Fibroblast of the aortic adventitia (primary cell): ENCODE measurements at places on chromosomes 5 and 9. TPM values are rescaled to one million over a fixed set of nuclear protein-coding genes. Genes with fewer than 3 reads are reported as not detected.

Gene ELAVL2
- 0.81 and 0.98 TPM in 2 replicates for total RNA-seq

GRCh38 chr5:76180814-76181805 lies 97.9 kb downstream of the SV2C start:
- no peak for DNase-seq

GRCh38 chr5:67206929-67207328 lies 10.3 kb upstream of the CD180 start:
- DNase-seq: peak; percentile 62

GRCh38 chr5:72377910-72378638 lies 57.9 kb downstream of the PTCD2 start:
- peak; percentile 81 for DNase-seq

DNA sequence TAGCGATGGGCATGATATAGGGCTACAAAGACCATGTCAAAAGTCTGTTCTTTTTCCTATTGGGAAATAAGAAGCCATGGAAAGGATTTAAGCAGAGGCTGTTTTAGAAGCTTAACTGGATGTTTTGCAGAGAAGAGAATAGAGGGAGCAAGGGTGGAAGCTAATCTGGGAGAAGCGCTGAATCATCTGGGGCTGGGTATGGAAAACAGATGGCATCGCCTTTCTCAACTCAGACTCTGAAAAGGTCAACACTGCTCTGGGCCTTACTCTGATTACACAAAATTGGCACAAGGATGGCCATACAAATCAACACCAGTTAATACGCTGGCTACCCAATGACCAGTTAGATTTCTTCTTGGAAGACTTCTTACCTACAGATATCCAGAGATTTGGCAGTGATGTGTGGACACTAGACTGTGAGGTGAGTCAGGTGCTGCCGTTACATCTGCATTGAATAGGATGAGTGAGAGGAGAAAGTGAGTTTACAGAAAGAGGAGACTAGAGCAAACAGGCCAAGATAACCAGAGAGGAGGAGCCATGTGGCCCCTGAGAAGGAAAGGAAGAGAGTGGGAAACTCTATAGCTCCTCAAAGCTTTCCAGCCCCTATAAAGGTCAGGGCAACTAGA lies 6.2 kb upstream of the TCERG1 start:
- peak; percentile 30 for DNase-seq

DNA sequence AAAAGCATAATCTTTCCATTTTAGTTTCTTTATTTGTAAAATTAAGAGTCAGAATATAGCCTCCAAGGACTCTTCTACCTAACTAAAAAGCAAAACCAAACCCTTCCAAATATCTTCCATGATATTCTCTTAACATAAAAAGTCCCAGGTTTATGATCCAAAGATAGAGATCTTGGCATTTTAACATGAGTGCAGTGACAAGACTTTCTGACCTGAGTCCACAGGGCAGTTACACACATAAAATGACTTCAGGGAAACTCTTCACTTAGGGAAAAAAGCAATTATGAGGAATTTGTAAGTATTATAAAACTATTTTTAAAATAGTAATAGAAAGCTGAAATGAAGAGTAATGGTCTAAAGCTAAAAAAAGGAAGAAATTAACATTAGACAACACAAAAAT lies 772.6 kb upstream of the DMAC1 start:
- no peak for DNase-seq

DNA sequence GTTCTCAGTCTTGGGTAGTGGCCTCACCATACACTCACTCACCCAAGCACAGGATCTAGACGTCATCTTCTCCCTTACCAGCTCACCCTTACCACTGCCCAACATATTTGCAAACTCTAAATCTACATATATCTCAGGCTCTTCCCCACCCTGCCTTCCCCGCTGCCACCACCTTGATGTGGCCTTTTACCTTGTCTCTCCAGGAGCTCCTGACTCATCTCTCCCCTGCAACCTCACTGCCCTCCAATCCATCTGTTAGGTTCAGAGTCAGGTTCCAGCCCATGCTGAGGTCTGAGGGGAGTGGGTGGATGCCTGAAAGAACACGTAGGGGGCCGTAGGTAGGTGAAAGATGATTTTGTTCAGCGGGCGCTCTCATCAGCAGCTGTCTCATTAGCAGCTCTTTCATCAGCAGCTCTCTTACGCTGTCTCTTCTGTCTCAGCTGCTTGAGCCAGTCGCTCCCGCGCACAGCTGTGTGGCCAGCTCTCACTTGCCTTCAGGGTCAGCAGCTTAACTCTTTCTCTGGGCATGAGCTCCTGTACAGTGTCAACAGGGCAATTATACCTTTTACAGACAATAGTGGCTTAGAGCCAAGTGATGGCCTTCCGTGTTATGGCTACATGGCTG lies 23.1 kb upstream of the CKMT2 start:
- DNase-seq: no peak

DNA sequence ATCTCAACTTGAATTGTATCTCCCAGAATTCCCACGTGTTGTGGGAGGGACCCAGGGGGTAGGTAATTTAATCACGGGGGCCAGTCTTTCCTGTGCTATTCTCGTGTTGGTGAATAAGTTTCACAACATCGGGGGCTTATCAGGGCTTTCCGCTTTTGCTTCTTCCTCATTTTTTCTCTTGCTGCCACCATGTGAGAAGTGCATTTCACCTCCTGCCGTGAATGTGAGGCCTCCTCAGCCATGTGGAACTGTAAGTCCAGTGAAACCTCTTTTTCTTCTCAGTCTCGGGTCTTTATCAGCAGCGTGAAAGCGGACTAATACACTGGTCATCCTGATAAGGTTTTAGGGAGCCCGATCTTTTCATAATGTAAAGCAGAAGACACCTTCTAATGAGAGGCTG lies 687.0 kb upstream of the FTMT start:
- DNase-seq: no peak

GRCh38 chr9:98410185-98410697 lies 154.8 kb upstream of the TBC1D2 start:
- peak; percentile 90 for DNase-seq

DNA sequence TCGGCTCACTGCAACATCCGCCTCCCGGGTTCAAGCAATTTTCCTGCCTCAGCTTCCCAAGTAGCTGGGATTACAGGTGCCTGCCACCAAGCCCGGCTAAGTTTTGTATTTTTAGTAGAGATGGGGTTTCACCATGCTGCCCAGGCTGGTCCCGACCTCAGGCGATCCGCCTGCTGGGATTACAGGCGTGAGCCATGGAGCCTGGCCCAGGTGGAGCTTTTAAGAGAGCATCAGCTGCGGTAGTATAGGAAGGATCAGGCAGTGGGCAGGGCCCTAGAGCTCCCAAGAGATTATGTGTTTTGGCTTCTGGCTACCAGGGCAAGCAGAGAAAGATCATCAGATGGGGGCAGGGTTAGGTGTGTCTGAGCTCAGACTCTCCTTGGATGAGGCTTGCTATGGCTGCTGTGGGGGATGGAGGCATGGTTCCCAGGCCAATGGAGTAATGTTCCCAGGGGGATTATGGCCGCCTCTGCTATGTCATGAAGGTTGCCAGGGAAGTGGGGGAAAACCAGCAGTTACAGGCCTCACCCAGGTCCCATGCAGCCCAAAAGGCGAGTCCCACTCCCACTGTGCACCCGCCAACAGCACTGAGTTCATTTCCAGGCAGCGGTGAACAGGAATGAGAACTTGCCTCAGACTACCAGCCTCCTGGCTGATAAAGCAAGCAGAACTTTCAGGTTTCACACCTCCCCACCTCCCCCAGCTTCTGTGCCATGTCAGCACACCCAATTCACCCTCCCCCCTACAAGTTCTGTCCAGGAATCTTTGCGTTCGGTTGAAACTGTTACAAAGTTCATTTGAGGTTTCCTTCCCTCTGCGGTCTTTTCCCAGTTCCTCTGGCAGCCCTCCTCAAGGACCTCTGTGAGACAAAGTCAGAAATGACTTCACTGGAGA lies 507.6 kb downstream of the SPATA31D1 start:
- DNase-seq: peak; percentile 42

GRCh38 chr5:179769271-179769670 lies 24.5 kb upstream of the LTC4S start:
- DNase-seq: no peak

Gene FAM221B
- not detected in 2 replicates for total RNA-seq

Gene ADAMTS12
- 13.0 and 21.8 TPM in 2 replicates for total RNA-seq

Gene TEX53
- not detected in 2 replicates for total RNA-seq

GRCh38 chr9:23774266-23774665 lies 51.8 kb downstream of the ELAVL2 start:
- DNase-seq: no peak

- peak; percentile 55 for DNase-seq
Observed at GRCh38 chr5:174549254-174549653, 175.1 kb upstream of the MSX2 start.

DNA sequence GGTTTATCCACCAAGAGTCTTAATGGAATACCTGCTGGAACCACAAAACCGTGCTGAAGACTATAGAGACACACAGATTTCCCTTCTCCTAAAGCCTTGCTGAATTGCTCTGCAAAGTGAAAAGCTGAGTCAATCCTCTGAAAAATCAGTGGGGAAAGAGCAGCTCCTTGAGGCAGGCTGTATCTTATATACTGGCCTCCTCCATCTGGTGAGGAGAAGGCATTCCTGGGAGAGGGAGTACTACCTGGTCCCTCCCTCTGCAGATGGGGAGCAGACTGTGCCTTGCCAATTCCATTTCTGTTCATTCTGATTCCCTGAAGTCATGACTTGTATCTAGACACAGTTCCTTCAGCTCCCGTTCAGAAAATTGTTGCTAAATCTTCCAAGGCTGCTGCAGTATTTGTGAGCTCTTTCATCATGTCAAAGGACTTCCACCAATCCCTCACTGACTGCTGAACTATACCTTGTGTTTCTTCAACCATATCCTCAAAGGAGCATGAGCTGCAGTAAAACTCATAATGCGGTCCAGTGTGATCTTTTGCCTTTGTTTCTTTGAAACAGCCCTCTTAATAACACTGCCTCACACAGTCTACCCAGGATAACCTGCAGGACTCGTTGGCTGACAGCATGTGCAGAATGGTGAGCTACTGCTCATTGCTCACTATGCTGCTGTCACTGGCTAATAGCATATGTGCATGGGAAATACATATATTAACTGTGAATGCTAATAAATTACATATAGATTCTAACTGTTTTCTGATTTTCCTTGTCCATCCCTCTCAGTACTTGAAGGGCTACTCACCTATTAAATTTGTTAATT lies 84.5 kb downstream of the FOXD1 start:
- DNase-seq: peak; percentile 87

DNA sequence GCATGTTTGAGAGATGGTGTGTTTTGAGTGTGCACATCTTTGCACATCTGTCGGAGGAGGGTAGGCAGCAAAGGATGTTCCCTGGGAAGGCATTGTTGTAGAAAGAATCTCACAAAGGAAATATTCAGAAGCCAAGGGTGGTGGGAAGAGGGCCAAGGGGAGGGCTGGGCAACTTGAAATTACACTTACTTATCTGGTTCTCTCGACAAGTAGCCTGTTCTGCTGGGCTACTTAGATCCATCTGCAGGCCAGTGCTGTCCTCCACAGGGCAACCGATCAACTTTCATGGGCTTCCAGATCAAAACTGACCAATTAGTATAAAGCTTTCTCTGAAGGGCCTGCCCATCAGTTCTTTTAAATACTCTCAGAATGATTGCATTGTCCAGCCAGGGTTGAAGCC lies 495.2 kb downstream of the GADD45G start:
- DNase-seq: peak; percentile 7

Gene C9orf40
- 4.6 and 9.9 TPM in 2 replicates for total RNA-seq

GRCh38 chr5:40999966-41000365 lies 71.2 kb downstream of the MROH2B start:
- no peak for DNase-seq

GRCh38 chr5:152736906-152737305 lies 331.8 kb upstream of the NMUR2 start:
- no peak for DNase-seq

DNA sequence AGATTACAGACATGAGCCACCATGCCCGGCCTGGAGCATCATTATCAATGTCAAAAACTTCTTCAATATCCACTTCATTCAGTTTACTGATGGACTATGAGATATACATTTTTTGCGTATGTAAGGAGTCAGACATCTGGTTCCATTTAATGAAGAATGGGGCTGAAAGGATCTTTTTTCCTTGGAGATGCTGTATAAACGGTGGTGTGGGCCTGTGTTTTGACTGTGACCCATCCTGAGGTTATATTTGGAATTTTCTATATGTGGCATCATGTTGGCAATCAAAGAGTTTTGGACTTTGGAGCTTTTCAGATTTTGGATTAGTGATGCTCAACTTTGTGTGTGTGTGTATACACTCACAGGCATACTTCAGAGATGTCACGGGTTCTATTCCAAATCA lies 85.7 kb upstream of the FBXL17 start:
- no peak for DNase-seq

- DNase-seq: no peak
Observed at GRCh38 chr5:119902593-119902992, 273.2 kb downstream of the FAM170A start.

Gene CDH6
- total RNA-seq: 7.4 and 103 TPM in 2 replicates

- no peak for DNase-seq
Observed at GRCh38 chr5:67202828-67203227, 6.2 kb upstream of the CD180 start.

GRCh38 chr9:33737811-33738606 lies 57.4 kb upstream of the PRSS3 start:
- DNase-seq: peak; percentile 76

DNA sequence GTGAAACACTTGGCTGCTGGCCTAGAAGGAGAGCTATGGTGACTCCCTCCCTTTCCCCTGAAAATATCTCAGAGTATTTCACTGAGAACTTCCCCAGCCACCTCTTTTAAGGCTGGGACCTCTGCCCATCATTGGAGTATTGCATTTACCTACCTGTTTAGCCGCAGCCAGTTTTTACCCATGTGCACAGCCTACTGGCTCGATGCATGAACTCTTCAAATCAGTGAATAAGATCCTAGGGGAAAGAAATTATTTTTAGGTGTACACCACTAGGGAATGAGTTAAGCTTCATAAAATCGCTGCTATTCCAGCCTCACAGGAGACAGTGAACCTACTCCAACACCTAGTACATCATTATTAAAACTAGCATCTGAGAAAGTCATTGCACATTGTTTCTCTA lies 16.8 kb upstream of the FAM174A start:
- DNase-seq: no peak

DNA sequence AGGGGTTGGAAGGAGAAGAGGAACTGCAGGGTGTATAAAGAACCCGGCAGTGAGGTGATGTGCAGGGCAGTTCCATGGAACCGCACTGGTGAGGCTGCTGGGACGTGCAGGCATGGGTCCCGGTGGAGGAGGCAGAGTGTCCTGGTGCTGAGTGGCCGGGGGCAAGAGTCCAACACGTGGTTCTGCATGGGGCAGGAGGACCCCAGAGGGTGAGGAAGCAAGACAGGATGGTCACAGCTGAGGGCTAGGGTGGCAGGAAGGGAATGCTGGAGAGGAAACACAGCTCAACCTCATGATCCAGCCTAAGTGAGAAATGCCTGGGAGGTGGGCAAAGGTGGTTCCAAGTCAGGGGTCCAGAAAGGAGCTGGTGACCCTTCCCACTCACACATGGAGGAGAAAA lies 87.2 kb downstream of the S1PR3 start:
- DNase-seq: no peak

GRCh38 chr5:95237324-95237723 lies 47.6 kb downstream of the MCTP1 start:
- DNase-seq: no peak

Gene TAF9
- total RNA-seq: 29.3 and 86.2 TPM in 2 replicates

Gene TAF11L12
- not detected in 2 replicates for total RNA-seq

- DNase-seq: no peak
Observed at GRCh38 chr5:176540476-176540899, 3.3 kb upstream of the RNF44 start.

- peak; percentile 33 for DNase-seq
Observed at GRCh38 chr9:71929223-71929622, 17.8 kb downstream of the C9orf85 start.

Gene IL4
- 0.36 TPM in 1 of 2 replicates, not detected in the other for total RNA-seq
